ENCODE measurements at places on chromosomes 16 and 17.

DNA sequence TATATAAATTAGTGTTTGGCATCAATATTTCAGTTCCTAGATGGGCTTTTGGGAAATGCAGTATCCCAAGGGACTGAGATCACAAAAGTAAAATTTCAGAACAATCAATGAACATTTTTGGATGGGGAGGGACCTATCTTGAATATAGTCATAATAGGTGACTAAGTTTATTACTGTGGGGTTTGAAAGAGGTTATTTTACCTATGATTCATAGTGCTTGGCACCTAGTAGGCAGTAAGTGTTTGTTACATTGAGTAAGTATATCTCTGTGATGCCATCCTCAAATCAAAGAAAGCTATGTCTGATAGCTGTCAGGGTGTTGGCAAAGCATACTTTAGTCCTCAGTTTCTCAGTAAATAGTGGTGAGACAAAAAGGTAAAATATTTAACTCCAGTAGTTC, 36.9 kb downstream of the ZNF207 start:
- DNase-seq, result no peak

DNA sequence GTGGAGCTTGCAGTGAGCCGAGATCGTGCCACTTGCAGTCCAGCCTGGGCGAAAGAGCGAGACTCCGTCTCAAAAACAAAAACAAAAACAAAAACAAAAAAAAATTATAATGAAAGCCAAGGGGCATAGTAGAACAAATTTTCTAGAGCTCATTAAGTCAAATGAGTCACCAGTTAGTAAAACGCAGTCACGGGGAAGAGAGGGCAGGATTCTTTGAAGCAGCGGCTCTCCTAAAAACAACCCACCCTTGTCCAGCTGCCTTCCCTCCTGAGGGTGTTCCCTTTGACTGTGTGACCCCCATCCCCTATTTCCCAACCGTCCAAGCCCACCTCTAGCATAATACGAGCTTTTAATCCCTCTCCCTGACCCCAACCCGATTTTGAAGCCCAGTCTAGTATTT, 44.1 kb upstream of the STH start:
- no peak for DNase-seq

DNA sequence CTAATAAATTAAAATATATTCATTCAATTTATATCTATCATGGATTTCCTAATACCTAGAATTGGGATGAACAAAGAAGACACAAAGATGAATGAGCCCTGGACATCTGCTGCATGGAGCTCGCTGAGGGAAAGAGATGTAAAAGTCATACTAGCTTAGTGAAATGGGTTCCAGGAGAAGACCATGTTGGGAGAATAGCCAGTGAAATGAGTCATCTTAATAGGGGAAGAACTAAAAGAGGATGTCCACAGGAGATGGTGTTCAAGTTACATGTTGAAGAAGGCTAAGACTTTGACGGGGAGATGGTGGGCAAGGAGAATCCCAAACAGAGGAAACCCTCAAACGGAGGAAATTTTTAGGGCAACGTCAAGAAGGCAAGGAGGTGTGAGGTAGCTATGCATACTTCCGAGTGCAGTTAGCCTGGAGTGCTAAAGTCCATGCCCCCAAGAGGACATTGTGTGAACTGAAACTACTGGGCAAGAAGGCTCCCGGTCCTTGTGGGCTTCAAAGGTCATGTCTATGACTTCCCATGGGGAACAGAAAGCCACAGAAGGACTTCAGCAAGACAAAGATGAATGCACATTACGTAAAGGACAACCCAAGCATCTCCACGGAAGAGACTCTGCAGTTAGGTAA, 220.5 kb upstream of the CDH11 start:
- DNase-seq, result no peak

- DNase-seq, result no peak
These were observed 76.9 kb downstream of the RAI1 start for GRCh38 chr17:17757956-17758845.

DNA sequence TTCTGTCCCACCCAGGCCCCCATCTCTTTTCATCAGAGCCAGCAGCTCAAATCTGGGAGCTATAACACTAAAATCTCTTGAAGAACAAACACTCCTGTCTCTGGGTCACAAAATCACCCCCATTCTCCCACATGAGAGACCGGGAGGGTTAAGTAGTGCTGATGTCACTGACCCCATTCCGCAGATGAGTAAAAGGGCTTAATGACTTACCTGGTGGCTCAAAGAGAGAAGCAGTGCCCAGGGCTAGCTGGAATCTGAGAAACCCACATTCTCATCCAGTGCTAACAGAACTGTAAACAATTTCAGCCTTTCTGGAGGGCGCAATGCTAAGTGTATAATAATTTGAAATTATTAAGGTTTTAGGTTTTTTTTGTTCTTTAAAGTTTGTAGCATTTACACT, 26.3 kb upstream of the LHX1 start:
- DNase-seq, result no peak

GRCh38 chr16:70381604-70382342, 35.1 kb downstream of the DDX19A start:
- no peak for DNase-seq

DNA sequence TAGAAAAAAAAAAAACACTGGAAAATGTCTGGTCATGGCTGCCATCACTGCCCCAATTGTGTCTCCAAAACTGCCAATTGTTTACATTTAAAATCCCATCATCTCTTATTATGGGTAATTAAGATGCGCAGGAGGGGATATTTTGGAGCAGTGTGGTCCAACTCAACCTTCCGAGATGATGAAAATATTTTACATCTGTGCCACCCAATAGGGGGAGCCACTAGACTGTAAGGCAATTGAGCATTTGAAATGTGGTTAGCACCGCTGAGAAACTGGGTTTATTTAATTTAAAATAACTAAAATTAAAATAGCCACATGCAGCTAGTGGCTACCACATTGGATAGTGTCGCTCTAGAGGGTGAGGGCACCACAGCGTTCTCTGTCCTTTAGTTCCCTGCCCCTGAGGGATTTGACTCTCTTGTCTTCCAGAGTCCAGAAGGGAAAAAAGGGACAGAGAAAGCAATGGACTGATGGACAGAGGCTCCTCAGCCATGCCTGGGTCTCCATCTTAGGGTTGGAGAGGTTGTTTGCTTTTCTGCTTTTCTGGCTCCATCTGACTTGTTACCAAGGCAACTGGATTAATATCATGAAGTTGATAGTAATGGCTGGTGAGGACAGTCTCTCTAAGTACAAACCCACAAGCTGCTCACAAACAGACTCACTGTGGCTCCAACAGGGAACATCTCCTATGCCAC, 3.5 kb downstream of the MPO start:
- no peak for DNase-seq

DNA sequence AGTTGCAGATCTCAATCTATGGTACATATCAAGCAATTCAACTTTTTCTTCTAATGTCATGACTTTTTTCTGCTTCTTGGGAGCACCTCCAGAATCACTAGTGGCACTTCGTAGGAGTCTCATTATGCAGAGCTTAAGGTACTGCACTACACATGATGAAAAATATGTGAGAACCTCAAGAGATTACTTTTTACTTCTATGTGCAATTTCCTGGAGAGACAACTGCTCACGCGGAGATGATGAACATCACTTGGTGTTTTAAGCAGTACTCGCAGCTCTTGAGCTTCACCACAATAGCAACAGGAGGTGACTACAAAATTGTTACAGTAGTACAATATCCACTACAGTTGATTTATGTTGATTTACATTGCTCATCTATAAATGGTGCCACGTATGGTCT, 79.7 kb downstream of the MRTFB start:
- no peak for DNase-seq

- no peak for DNase-seq
These were observed 510.3 kb upstream of the ZFHX3 start for GRCh38 chr16:73558219-73558618.

GRCh38 chr16:57306676-57307341, 22.3 kb upstream of the PLLP start:
- DNase-seq, result no peak

GRCh38 chr17:78716814-78717393, 65.2 kb downstream of the CYTH1 start:
- peak; percentile 93 for DNase-seq

DNA sequence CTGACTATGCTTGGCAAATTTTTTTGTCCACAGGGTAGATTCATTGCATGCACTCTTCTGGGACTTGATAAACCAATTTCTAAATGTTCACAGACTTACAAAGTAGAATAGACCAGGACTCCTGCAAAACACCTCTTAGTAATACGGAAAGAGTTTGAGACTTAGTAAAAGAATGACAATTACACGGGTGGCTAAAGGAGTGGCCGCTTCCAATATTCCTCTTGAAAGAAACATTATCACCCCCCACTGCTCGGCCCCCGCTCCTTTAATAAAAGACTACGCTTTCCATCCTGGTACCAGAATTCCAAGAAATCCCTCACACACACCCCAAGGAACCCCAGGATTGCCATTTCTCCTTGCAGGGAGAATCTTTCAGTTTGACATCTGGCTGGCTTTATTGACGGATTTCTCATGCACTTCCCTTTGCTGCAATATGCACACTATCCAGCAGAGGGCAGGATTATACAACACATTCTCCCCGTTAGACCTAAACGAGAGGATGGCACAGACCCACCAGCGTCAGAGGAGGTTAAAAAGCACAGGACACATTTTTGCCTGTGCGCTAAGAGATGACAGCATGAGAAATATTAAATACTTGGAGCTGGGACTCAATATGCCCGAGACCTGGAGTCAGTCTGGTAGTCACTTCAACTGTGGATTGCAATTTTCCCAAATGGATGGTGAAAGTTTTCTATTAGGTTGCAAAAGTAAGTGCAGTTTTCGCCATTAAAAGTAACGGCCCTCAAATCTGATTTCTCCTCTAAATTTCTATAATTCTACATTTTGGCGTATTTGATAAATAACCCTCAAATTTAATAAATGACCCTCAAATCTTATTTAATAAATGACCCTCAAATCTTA, 46.6 kb upstream of the NUDT7 start:
- peak; percentile 50 for DNase-seq

DNA sequence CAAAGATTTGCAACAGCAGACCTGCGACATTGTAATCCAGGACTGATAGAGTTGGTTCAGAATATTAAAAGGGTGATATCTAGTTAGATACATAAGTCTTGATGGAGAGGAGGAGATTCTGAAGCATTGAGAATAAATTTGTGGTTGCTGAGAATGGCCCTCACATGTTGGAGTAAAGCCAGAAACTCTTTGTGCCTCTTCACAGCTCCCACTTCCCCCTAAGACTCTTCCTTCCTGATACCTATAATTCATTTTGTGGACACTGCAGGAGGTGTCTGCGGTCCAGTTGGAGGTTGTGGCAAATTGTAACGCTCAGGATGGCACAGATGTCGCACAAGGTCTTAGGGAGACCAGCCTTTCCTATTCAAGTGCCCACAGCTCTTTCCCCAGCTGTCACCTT, 17.5 kb downstream of the WWOX start:
- no peak for DNase-seq

- no peak for DNase-seq
These were observed 43.6 kb upstream of the JPH3 start for GRCh38 chr16:87558682-87559081.

GRCh38 chr16:53704445-53704813, 473 bp downstream of the FTO start:
- DNase-seq, result no peak

DNA sequence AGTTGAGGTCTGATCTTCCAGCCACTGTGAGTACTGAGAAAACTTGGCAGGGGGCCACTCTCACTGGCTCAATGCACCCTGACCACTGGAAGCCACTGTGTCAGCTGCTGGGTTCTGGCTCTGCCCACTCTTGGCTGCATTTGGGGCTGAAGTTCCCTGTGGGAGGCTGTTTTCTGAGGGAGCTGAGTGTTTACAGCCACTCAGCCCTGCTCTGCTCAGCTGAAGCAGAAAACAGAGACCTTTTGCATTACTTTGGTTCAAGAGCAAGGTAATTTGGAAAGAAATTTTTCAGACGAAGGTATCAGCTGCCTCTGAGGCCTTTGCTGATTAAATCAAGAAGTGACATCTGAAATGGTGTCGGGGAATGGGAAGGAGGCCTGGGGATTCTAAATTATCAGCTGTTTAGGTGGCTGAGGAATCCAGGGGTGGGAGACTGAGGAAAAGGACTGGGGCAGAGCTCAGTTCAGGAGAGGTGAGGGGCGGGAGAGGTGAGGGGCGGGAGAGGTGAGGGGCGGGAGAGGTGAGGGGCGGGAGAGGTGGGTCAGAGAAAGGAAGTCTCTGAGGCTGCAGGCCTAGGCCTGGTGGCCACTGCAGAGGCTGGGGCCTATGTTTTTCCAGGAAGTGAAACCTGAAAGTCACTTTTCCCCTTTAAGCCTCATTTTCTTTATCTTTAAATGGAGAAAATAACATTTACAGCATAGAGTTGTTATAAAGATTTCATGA, at the start of gene ACSM5:
TSS of gene ACSM5 (plus strand) at position 137 of the 723 bp plus-strand sequence. CDS start 1,951 bp downstream, outside the sequence.
- DNase-seq, result peak; percentile 40

DNA sequence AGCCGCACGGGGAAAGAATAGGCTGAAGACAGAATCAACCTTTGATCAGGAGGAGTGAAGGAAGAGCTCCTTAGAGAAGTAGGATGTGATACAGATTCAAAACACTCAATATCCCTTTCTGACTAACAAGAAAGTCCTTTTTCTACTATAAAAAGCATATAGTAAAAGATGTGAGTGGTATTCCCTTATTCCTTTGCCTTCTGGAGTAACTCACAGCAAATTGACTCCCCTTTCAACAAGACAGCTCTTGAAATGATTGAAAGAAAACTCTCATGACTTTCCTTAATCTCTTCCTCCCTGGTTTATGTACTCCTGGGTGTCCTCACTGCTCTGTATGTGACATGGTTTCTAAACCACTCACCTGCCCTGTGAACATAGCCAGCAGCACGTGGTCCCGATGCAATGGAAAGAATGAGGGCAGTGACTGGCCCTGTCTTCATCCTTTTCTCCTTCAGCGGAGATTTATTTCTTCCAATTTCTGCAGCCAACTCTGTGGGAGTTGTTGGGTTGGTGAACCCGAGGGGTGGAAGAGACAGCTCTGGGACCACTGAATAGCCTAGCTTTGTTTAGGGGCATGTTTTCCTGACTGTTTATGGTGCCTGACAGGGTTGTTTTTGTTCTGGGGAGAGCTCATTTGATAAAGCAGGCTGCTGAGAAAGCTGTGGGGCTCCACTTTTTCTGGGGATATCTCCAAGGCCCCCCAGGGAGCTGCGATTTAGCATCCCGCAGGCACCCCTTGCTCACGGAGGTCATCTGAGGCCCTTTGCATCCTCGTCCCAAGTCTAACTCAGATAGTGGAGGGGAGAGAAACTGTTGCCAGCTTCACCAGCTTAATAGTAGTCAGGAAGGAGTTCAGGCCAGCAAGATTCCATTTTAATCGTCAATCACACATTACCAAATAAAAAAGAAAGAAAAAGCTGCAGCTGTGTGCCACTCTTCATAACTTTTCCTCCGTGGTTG, 46.7 kb downstream of the MAP2K6 start:
- no peak for DNase-seq

GRCh38 chr16:799948-800833, at the start of gene GNG13:
Gene GNG13 (minus strand): TSS chr16:800734. CDS start chr16:799077, 1,657 bp downstream.
- no peak for DNase-seq

GRCh38 chr16:80610481-80611156, 69.8 kb downstream of the DYNLRB2 start:
- DNase-seq, result no peak

DNA sequence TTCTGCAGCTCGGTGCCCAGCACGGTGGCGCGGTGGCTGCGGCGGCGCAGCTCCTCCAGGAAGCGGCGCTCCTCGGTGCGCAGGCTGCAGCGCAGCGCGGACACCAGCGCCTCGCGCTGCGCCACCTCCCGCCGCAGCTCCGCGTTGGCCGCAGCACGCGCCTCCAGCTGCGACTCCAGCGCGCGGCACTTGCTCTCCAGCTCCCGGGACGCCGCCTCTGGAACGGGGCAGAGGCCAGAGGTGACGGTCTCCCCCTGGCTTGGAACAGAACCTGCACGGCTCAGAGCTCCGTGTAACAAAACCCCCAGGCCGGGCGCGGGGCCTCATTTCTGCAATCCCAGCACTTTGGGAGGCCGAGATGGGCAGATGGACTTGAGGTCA, 13.2 kb upstream of the CLUH start:
- peak; percentile 5 for DNase-seq

- DNase-seq, result peak; percentile 41
These were observed 29.2 kb downstream of the DDX19A start for GRCh38 chr16:70375636-70376611.
